Activated naive CD4-positive, alpha-beta T cell treated with anti-CD3 and anti-CD28 coated beads, Interleukin-2, amount 10 ng/mL, durations not matched to agents 7 days and 5 days (primary cell): ENCODE measurements at places on chromosomes 5 and 9.
A peak's percentile ranks its signal among the peaks of the same experiment; 100 is the strongest.

DNA sequence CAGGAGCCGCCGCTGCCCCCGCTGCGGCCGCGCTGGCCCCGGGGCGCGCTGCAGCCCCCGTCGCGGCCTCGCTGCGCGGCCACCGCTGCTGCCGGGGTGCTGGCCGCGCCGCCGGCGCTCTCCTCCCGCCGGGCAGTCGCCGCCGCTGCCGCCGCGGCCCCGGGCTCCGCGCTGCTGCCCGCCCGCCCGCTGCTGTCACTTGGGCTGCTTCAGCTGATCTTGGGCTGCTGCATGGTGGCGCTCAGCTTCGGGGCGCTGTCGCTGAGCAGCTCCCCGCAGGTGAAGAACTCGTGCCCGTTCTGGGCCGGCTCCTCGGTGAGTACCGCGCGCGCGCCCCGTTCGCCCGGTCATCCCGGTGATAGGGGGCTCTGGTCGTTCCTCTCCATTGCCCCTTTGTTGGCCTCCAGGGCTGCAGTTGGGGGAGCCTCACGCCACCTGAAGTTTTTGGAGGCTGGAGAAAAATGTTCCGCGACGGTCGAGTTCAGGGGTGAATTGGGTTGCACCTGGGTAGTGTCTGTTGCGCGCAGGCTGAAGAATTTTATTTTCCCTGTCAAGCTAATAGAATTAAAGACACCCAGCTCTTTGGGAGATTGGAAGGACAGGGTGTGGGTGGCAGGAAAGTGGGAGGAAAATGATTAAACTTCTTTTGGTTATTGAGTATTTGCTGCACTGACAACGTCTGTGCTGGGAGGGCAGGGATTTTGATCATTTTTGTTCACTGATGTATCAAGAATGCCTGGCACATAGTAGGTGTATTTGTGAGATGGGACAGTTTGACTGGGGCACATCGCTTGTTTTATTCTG is 596 bp downstream of the ENTREP1 start:
- DNase-seq: no peak

- no peak for DNase-seq
These were observed 107.0 kb upstream of the GPR151 start for GRCh38 chr5:146623009-146623408.

GRCh38 chr9:136511670-136512592 is 29.1 kb upstream of the SEC16A start:
- DNase-seq: no peak

DNA sequence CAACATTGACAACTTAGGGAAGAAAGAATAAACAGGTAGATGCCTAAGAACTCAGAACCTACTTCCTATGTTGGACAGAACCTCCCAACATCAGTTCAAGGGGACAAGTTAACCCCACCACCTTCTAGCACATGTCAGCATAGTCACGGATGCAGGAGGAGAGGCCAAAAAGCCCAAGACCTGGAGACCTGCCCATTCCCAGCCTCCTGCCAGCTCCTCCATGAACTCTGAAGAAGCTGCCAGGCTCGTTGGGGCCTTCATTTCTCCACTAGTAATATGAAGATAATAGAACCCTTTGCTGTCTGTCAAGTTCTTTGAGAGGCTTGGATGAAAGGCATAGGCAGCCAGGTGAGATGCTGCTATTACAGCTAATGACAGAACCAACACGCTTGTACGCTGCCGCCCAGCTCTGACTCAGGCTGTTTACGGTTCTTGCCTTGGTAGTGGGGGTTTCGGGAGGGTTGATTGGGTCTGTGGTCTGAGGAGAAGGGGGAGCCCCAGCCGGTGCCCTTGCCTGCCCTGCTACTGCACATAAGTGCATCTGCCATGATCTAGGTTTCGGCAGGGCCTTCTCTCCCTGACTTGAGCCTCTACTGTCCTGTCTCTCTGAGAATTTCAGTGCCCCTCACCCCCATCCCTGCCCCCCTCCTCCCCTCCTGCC is 82.2 kb downstream of the NRG2 start:
- no peak for DNase-seq

DNA sequence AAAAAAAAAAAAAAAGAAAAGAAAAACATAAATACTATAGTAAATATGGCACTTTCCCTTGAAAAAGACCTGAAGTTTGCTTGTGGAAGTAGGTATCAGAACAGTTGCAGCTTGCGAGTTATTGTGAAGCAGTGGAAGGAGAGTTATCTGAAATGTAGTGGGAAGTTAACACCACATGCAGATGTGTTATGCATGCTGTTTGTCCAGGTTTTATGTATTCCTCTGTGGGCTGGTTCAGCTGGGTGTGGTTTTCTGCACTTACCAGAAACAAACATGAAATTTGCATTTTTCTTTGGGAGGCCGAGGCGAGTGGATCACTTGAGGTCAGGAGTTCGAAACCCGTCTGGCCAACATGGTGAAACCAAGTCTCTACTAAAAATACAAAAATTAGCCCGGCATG is 42.1 kb upstream of the CTNNA1 start:
- no peak for DNase-seq

DNA sequence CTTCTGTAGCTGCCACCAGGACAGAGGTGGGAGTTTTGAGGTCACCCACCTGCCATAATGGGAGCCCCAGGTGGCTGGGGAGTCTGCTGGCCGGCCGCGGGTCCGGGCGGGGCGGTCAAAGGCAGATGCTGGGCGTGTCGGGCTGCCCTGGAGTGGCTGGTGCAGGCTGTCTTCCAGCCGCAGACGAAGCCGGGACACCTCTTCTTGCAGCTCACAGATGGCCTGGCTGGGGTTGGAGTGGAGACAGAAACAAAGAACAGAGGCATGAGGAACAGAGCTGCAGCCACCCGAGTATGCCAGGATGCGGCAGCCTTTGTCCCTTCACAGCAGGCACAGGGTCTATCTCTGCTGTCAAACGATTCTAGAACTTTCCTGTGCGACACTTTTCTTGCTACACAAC is 18.0 kb downstream of the ORM2 start:
- DNase-seq: no peak

GRCh38 chr5:1304033-1304432 is 9.2 kb upstream of the TERT start:
- no peak for DNase-seq

- DNase-seq: no peak
These were observed 76.6 kb downstream of the RORB start for GRCh38 chr9:74573640-74574191.

DNA sequence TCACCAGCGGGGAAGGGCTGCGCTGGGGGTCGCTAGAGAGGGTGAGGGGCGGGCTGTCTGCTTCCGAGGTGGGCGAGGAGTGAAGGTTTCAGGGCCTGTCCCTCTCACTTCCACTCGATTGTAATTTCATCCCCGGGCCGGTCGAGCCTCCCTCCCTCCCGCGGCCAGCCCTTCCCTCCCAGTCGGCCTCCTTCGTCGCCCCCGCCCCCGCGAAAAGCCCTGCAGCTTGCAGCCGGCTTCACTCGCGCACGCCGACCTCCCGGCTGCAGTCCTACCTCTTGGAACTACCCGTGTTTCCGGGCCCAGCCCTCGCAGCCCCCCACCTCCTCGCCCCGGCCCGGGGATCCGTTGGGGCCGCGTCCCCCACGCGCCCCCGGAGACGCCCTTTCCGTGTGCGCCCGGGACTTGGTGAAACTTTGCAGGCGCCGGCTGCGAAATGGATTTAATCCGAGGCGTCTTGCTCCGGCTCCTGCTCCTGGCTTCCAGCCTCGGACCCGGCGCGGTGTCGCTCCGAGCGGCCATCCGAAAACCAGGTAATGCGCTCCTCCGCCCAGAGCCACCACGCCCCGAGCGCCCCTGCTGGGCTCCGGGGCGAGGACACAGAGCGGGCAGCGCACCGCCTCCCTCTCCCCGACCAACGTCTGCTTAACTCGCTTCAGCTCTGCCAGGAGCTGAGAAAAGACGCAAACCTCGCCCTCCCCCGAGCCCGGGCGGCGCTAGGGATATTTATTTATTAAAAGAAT is at the start of gene EGFLAM:
TSS of gene EGFLAM (plus strand) at position 241 of the 743 bp plus-strand sequence. CDS start at position 437, 196 bp downstream.
- DNase-seq: peak; percentile 20

- DNase-seq: no peak
These were observed 284.9 kb downstream of the CEMIP2 start for GRCh38 chr9:71483436-71483835.

- DNase-seq: no peak
These were observed 46.2 kb downstream of the DMRT2 start for GRCh38 chr9:1096155-1096964.

- no peak for DNase-seq
These were observed 275.9 kb upstream of the ZNF462 start for GRCh38 chr9:106587042-106587441.

- DNase-seq: no peak
These were observed 672.5 kb upstream of the RORB start for GRCh38 chr9:73824671-73825070.

- DNase-seq: no peak
These were observed 77.8 kb downstream of the FGF1 start for GRCh38 chr5:142608081-142608480.

DNA sequence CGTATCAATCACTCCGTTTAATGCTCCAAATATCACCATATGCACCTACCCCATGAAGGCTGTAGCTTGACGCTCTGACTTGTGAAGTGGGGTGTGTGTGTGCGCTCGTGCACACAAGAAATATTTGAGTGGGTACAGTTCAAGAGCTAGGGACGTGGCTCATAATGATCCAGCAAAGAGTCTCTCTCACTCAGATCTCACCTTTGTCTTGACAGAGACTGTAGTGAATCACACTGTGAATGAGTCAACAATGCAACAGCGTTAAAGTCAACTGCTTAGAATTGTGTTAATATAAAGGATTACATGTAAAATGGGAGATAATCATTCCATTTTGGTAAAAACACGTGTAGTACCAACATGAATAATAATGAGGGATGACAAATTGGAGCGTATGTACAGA is 119.4 kb downstream of the MED27 start:
- no peak for DNase-seq

- DNase-seq: no peak
These were observed 33.5 kb upstream of the HOMER1 start for GRCh38 chr5:79547429-79547822.

DNA sequence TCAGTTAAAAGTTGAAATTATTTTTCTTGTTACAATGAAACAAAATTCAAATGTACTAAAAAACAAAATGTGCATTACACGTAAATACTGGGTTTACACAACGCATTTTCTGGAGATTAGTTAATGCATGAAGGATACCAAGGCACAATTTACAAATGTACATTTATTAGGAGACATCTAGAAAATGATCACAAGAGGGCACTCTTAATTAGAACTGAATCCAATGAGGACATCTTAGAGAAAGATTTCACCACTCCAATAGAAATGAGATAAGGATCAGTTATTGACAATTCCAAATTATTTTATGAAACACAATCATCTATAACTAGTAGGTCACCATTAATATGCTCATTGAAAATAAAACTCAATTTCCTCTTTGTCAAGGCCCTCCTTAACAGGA is 36.6 kb upstream of the CDH12 start:
- DNase-seq: no peak

DNA sequence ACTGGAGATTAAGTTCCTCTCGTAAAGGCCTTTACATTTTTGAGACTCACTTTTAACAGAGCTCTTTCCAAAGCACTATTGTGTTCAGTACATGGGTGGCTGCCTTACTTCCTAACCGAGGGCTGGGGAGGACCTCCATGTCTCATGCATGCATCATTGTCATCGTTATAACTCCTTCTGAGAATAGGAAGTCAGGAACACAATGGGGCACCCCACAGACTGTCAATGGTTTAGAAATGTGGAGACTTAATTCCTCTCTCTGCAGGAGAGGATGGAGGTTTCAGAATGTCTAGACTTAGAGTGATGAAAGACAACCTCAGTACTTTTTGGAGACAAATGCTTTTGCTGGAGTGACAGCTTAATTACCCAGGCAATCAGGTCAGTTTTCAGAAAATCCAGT is 83.9 kb downstream of the PRLR start:
- no peak for DNase-seq

- no peak for DNase-seq
These were observed 23.0 kb downstream of the ABL1 start for GRCh38 chr9:130857864-130858738.

GRCh38 chr9:11933926-11934325 is 759.3 kb upstream of the TYRP1 start:
- DNase-seq: no peak

DNA sequence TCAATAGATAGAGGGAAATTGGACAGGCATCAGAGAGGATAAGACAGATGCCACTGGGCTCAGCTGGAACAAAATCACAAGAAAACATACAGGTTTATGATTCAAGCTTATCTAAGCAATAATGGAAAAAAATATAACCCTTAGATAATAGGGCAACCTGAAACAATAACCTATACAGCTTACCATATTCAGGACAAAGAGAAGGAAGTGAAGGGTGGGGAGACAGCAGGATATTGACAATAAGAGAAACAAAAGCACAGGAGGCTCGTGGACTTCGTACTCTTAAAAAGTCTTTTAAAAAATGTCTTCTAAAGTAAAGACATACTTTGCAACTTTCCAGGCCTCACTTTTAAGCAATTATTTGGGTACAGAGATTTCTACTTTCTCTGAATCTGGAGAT is 225.3 kb downstream of the NTRK2 start:
- DNase-seq: no peak

DNA sequence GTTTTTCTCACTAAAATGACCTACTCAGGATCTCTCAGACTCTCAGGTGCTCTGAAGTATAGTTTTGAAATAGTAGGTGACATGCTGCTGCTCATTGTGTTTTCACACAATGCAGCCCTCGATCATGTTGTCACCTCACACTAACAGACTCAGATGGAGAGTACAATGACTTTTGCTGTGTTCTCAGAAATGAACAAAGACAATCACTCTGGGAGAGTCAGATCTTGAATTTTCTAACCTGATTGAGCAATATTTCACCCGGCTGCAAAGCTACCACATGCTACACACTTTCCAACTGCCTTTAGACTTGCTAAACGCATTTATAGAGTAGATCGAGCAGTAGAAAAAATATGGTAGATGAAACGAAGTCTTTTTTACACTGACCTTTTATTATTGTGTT is 113.4 kb downstream of the ST8SIA4 start:
- no peak for DNase-seq

- no peak for DNase-seq
These were observed 261.2 kb upstream of the FAM174A start for GRCh38 chr5:100273846-100274580.

GRCh38 chr9:90966031-90966290 is 164.3 kb downstream of the SYK start:
- DNase-seq: no peak

- no peak for DNase-seq
These were observed 285.9 kb downstream of the KIF4B start for GRCh38 chr5:155299386-155300005.
